ENCODE measurements at places on chromosomes 4 and X.
A peak's percentile ranks its signal among the peaks of the same experiment; 100 is the strongest.

- DNase-seq: no peak
- H3K36me3 ChIP-seq: no peaks in the 10 kb centered on the region
- H3K4me3 ChIP-seq: no peak overlapping the region
- no peaks in the 10 kb centered on the region for H3K27me3 ChIP-seq
Measured at GRCh38 chr4:121360495-121360894, 20.3 kb downstream of the QRFPR start.

- DNase-seq: no peak
- H3K4me1 ChIP-seq: no peaks in the 10 kb centered on the region
- H3K36me3 ChIP-seq: peaks cover 21% of the 10 kb centered on the region
- no peaks in the 10 kb centered on the region for H3K27me3 ChIP-seq
- H3K4me3 ChIP-seq: no peak overlapping the region
Measured at GRCh38 chrX:76183289-76184049, 10.6 kb downstream of the PBDC1 start.

GRCh38 chr4:147980586-147980985, 248.7 kb downstream of the ARHGAP10 start:
- no peaks in the 10 kb centered on the region for H3K4me1 ChIP-seq
- no peak overlapping the region for H3K27ac ChIP-seq

DNA sequence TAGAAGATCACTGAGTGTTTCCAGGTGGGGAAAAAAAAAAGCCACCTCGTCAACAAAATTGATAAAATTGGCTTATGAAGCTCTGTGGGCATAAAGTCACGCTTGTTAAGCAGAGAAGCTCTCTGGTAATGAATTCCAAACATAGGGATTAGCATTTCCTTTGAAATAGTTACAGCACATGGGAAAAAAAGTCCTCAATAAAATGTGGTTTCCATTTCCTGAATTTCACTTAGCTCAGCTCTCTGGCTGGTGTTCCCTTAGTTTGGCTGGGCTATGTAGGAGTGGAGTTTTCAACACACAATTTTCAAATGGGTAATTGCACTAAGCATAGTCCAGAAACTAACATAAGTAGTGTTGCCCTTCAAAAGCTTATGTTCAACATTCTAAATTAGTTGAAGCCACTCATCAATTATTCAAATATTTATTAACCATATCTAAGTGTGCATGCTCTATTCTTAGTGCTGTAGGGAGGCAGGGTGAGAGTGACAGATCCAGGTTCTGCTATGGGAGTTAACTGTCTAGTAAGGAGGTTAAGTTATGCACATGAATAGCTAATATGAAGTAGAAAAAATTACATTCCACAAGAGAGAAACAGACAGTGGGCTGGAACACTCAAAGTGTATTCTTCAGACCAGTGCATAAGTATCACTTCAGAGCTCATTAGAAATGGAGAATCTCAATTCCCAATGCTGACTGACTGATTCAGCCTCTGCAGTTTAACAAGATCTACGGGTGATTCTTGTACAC, 445.7 kb downstream of the SMARCA1 start:
- H3K27ac ChIP-seq: no peak overlapping the region
- no peak for DNase-seq
- no peaks in the 10 kb centered on the region for H3K36me3 ChIP-seq
- no peak overlapping the region for H3K4me3 ChIP-seq
- H3K27me3 ChIP-seq: no peaks in the 10 kb centered on the region

DNA sequence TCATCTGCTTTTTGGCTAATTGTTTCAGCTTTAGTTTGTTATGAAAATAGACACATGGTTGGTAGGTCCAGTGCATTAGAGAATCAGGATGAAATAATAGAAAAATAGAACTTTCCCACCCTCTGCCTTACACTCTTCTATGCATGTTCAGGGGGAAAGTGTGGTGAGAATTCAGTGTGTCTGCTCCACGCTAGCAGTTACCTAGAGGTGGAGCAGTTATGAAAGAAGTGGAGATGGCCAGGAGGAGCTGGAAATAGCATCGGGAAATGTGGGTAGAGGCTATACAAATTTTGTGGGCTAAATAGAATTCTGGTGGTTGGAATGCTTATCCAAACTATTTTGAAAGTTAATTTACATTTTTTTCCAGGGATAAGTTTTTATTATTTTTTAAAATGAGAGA, 91.4 kb upstream of the MAD2L1 start:
- no peaks in the 10 kb centered on the region for H3K27me3 ChIP-seq
- H3K4me3 ChIP-seq: no peak overlapping the region
- DNase-seq: no peak
- H3K27ac ChIP-seq: no peak overlapping the region

DNA sequence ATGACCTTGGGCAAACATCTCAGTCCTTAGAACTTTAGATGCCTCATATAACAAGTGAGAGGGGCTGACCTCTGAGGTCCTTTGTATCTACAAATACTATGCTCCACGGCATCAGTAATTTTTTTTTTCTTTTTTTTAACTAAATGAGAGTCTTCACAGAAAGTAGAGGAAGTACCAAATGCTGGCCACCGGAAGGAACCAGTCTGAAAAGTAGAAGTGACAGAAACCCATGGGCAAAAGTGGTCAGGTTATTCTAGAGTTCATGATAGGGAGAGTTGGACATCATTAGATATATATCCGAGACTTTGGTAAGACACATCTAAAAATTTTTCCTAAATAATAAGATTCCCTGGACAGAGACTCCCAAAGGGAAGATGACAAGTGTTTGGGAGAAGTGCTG, 53.7 kb downstream of the COQ2 start:
- no peak for DNase-seq
- no peaks in the 10 kb centered on the region for H3K27me3 ChIP-seq
- H3K4me3 ChIP-seq: no peak overlapping the region
- peaks cover 12% of the 10 kb centered on the region for H3K4me1 ChIP-seq
- no peak overlapping the region for H3K27ac ChIP-seq

GRCh38 chrX:29541038-29541437, 674.3 kb upstream of the MAGEB2 start:
- no peaks in the 10 kb centered on the region for H3K36me3 ChIP-seq
- DNase-seq: no peak
- no peak overlapping the region for H3K27ac ChIP-seq
- H3K4me3 ChIP-seq: no peak overlapping the region

DNA sequence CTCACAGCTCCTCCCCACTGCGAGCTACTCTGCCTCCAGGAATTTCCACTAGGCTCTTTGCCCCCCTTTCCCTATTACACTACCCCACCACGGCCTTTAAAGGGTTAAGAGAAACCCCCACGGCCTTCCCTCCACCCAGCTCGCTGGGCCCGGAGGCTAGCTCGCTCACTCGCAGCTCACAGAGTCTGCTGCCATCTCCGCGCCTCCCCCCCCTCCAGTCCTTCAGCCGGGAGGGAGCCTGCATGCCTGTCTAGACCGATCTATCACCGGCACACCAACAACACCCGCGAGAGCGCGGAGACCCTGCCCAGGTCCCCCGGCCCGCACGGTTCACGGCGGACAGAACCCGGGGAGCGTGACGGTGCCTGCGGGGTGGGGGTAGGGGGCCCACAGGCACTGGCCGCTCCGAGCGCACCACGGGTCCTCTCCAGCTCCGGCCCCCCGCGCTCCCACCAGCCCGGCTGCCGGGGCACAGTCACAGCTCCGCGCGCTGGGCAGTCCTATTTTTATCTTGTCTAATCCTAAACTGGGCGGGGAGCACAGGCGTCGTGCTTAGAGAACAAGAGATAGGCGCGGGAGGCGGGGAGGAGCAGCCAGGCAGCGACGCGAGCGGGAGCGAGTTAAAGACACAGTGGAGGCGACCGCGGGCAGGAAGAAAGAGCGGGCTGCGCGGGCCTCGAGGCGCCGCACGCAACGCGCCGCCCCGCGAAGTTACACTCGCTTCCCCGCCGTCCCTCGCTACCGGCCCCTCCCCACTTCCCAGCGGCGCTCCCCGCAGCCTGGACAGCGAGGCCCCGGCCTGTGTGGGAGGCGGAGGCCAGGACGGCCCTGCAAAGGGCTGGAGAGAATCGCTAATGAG, 3.5 kb downstream of the BCOR start:
- H3K4me3 ChIP-seq: peak overlapping the region; percentile 74
- H3K36me3 ChIP-seq: no peaks in the 10 kb centered on the region
- peak; percentile 62 for DNase-seq
- H3K27ac ChIP-seq: peak overlapping the region; percentile 31
- H3K27me3 ChIP-seq: no peaks in the 10 kb centered on the region
- peaks cover 34% of the 10 kb centered on the region for H3K4me1 ChIP-seq

- H3K4me3 ChIP-seq: no peak overlapping the region
- no peaks in the 10 kb centered on the region for H3K36me3 ChIP-seq
- H3K27me3 ChIP-seq: no peaks in the 10 kb centered on the region
- no peak for DNase-seq
- no peak overlapping the region for H3K27ac ChIP-seq
Measured at GRCh38 chr4:127856813-127857447, 23.8 kb upstream of the PLK4 start.

DNA sequence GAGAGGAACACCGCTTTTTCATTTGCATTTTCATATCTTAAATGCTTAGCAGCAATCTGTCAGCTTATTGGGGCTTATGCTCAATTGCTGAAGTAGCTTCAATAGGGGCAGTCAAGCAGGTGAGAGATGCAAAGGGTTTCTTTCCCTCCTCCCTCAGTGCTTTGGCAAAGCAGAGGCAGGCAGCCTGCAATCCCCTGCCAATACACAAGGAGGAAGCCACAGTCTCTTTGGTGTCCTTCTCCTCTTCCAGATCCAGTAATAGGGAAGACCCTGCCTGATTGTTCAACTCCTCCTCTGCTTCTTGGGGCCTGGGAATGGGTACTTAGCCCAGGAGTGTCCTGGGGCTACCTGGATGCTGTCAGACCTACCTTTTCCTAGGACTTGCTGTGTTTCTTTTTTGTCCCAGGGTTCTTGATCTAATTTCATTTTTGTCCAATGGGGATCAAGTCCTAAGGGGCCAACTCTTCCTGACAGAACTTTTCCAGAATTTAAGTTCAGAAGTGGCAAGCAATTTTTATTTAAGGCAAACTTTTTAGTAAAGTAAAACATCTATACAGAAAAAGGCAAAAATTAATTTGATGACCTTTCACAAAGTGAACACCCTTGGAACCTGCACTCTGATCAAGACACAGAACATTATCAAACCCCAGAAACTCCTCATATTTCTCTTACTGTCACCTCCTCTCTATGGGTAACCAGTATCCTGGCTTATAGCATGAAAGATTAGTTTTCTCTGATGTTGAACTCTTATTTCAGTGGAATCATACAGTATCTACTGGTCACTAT, 260.3 kb downstream of the PPP3CA start:
- no peak overlapping the region for H3K4me3 ChIP-seq
- DNase-seq: no peak
- H3K27ac ChIP-seq: no peak overlapping the region
- H3K4me1 ChIP-seq: no peaks in the 10 kb centered on the region

DNA sequence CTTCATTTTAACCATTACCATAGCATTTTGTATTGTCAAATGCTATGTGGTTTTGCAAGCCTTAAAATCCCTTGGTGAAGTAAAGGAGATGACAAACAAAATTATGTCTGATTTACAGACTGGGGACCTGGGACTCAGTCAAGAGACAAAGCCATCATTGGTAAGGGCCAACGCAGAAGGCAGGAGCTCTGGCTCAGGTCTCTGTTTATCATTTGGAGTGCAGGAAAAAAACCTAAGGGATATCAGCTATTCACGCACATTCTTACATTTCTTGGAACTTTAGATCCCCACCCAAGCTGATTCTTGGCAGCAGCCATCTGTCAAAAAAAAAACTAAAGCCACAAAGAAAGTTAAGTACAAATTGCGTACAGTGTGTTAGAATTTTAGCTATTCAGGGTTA, 731.9 kb downstream of the STPG2 start:
- H3K27ac ChIP-seq: no peak overlapping the region
- H3K27me3 ChIP-seq: no peaks in the 10 kb centered on the region
- no peaks in the 10 kb centered on the region for H3K36me3 ChIP-seq
- H3K4me1 ChIP-seq: no peaks in the 10 kb centered on the region
- DNase-seq: no peak

DNA sequence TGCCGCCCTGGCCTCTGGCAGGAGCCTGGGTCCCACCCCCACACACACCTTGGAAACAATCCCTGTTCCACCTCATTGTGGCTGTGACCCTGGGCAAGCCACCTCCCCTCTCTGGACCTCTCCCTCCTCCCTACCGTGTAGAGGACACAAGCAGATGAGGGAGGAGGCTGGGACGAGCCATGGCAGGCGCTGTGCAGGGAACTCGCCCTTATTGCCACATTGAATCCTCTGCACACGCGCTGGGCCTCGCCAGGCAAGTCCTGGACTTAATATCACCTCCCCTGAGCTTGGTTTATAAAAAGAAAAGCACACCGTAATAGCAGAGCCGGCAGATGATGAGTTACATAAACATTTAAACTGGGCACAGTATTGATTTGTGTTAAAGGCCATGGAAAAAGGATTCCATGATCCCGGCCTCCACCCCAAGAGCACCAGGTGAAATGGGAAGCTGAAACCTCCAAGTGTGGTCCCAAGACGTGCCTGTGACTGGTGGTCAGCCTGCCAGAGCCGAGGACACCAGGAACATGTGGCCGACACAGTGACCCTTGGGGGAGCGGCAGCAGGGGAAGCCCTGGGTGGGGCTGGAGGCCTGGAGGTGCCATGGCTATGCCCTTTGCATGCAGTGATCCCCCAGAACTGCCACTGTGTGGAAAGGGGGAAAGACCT, 81.1 kb downstream of the PPP2R2C start:
- H3K27me3 ChIP-seq: peaks cover 30% of the 10 kb centered on the region
- H3K4me1 ChIP-seq: no peaks in the 10 kb centered on the region
- H3K27ac ChIP-seq: no peak overlapping the region
- no peak for DNase-seq
- H3K36me3 ChIP-seq: no peaks in the 10 kb centered on the region
- no peak overlapping the region for H3K4me3 ChIP-seq

DNA sequence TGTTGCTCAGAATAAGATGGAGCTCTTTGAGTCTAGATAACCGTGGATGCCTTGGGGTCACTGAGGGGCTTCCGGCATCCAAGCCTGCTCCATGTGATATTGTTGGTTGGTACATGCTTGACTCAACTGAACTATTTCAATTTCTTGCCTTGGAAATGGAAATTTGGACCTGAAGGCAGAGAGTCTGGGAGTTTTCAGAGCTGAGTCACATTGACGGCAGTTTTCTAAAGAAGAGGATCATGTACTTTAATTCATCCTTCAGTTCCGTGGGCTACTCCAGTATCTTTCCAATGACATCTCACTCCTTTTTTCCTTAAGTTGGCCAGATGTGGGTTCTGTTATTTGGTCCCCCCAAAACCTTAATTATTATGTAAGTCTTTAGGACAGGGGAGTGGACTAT, 100.5 kb downstream of the MFAP3L start:
- H3K36me3 ChIP-seq: no peaks in the 10 kb centered on the region
- H3K4me3 ChIP-seq: no peak overlapping the region
- no peaks in the 10 kb centered on the region for H3K27me3 ChIP-seq
- H3K27ac ChIP-seq: no peak overlapping the region
- no peaks in the 10 kb centered on the region for H3K4me1 ChIP-seq
- no peak for DNase-seq
